ENCODE measurements at places on chromosomes 12 and 14. TPM values are rescaled to one million over a fixed set of nuclear protein-coding genes. Genes with fewer than 3 reads are reported as not detected.
A peak's percentile ranks its signal among the peaks of the same experiment; 100 is the strongest.

- no peak for DNase-seq
These were observed 37.4 kb upstream of the SELPLG start for GRCh38 chr12:108671110-108671509.

DNA sequence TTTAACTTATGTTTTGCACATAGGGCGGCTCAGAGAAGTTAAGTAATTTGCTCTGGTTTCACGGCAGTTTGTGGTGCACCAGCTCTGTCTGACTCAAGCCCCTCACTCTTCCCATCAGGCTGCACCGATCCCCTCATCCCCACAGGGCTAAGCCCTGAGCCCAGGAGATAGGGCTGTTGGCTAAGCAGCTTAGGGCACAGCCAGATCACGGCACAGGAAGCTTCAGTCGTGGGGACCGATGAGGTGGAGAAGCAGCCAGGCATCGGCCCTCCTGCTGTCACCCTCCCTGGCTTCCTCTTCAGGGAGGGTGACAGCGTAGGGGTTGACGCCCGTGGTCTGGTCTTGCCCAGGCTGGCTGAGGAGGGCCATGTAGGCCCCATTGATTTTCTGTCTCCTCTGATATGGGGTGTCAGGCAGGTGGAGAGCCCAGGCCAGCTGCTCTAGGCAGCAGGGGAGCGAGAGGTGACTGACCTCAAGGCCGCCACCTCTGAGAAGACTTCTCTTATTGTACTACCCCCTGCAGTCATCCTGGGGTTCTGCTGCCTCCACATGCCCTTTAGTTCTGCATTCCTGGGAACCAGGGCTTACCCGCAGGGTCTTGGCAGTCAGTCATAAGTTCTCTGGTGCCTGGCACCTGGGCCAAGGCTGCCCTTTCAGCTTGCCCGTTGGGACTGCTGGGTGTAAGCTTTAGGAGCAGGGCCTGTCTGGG, 166.4 kb downstream of the TSPAN9 start:
- DNase-seq, result no peak

GRCh38 chr14:101781240-101782061, 19.9 kb downstream of the PPP2R5C start:
- peak; percentile 55 for DNase-seq

DNA sequence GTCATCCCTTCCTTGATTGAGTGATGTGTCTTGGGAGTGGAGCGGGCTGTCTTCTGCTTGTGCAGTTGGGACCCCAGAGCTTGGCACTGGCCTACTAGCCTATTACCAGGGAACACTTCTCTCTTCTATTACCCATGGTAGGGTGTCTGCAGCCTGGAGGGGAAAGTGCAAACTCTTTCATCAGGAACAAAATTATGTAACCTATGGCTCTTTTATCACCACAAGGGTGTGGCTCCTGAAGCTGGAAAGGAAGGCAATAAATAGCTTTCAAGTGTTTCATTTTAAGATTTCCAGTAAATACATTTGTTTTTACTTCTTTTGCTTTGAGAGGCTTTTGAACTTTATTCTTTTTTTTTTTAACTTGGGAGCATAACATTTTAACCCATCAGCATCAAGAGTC, 349.7 kb upstream of the FAR2 start:
- no peak for DNase-seq

- DNase-seq, result peak; percentile 77
These were observed 6.8 kb upstream of the RNU7-1 start for GRCh38 chr12:6936636-6937480.

GRCh38 chr12:100445081-100445481, 28.6 kb upstream of the NR1H4 start:
- no peak for DNase-seq

ACSM4 gene
- total RNA-seq, result not detected

DNA sequence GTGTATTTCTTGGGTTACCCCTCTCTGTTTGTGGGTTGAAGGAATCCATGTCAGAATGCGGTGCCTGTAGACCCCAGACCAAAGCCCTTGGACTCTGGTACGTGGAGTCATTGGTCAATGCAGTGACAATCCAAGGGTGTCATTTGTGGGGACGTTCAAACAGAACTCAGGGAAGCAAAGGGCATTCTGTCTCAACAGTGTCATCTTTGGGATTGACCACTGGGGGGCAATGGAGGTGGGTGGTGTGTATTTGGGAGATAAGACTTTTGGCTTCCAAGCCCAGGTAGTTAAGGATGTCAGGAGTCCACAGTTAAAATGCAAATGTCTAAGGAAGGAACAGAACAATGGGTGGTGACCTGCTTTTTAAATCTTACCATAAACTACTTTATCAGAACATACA, 54.6 kb upstream of the CCDC175 start:
- no peak for DNase-seq

GRCh38 chr12:108933949-108934348, 54.1 kb downstream of the DAO start:
- no peak for DNase-seq

GRCh38 chr12:96106137-96106536, 70.8 kb upstream of the LTA4H start:
- no peak for DNase-seq
